Aorta (tissue), 5 donors: ENCODE measurements at places on chromosomes 3 and 15.

GRCh38 chr15:56532721-56533460, 68.0 kb upstream of the MNS1 start:
- no peak for DNase-seq

DNA sequence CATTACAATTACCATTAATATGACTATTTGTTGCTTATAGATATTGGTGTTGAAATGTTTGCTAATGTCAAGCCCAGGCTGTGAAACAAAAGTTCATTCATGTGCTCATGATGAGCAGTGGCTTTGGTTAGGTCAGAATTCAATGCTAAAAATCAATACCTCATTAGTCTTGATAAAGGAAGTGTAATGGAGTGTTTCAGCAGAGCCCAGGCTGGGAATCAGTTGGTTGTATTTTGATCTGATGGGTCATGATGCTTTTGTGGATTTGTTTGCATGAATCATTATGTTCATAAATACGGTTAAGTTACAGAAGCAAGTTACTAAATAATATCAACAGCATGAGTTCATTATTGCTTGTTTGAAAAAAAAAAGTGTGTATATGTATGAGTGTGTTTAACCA, 13.6 kb upstream of the ZNF774 start:
- no peak for DNase-seq

- no peak for DNase-seq
Measured at GRCh38 chr3:64625381-64625780, 62.4 kb downstream of the ADAMTS9 start.

- no peak for DNase-seq
Measured at GRCh38 chr3:56379723-56380287, 88.5 kb downstream of the ERC2 start.

GRCh38 chr3:184175506-184175905, 851 bp downstream of the AP2M1 start:
- DNase-seq, result no peak

DNA sequence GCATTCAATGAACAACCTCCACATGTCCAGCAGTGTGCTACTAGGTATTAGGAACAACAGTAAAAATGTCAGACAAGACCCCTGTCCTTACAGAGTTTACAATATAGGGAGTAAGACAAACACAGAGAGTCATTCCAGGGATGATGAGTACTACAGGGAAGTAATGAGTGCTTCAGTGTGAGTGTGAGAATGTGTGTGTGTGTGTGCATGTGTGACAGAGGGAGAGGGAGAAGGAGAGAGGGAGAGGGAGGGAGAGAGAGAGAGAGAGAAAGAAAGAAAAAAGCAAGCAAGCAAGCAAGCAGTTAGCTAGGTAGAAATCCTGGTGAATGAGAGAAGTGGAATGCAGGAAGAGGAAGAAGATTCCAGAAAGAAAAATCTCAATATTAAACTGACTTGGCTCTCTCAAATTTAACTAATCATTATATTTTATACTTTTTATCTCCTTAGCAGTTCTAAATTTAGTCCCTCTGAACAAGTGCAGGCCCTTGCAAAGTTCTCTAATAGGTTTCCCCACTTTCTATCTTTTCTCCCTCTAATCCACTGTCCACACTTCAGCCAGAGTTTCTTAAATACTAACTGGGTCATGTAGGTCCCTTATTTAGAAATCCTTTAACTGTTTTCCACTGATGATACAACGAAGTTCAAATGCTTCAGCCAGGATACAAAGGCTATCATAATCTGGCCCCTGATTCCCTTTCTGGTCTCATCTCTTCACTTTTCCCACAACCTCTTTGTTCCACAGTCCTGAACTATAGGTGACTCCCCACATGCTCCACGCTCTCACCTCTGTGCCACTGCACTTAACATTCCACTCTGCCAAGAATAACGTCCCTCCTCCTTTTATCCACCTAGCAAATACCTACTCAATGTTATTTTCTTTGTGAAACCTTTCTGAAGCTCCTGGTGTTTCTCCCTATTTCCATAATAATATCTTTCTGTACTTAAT, 10.3 kb downstream of the DCBLD2 start:
- no peak for DNase-seq

DNA sequence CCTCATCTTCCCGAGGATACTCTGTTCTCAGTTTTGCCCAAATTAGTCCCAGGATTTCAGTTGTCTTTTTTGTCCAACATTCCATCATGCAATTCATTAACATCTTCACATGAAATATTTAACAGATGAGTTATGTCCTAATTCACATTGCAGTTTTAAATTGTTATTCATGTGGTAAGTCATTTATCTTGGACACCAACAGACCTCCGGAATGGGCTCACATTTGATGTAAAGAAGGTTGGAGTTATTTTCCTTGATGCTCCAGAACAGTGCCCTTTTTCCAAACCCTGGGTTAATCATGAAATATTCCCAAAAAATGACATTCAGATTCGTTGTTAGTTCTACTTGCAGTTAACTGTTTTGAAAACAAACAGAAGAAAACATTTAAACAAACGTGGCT, 32.8 kb upstream of the LRTM1 start:
- DNase-seq, result no peak
